Right lobe of liver (tissue), 6 donors: ENCODE measurements at places on chromosomes 6 and 20. TPM values are rescaled to one million over a fixed set of nuclear protein-coding genes. Genes with fewer than 3 reads are reported as not detected.
A peak's percentile ranks its signal among the peaks of the same experiment; 100 is the strongest.

GRCh38 chr6:25239059-25239458 is 40.1 kb upstream of the CARMIL1 start:
- H3K36me3 ChIP-seq: no peaks in the 10 kb centered on the region
- H3K27ac ChIP-seq: no peak overlapping the region
- DNase-seq: no peak
- H3K4me3 ChIP-seq: no peak overlapping the region
- no peaks in the 10 kb centered on the region for H3K4me1 ChIP-seq

DNA sequence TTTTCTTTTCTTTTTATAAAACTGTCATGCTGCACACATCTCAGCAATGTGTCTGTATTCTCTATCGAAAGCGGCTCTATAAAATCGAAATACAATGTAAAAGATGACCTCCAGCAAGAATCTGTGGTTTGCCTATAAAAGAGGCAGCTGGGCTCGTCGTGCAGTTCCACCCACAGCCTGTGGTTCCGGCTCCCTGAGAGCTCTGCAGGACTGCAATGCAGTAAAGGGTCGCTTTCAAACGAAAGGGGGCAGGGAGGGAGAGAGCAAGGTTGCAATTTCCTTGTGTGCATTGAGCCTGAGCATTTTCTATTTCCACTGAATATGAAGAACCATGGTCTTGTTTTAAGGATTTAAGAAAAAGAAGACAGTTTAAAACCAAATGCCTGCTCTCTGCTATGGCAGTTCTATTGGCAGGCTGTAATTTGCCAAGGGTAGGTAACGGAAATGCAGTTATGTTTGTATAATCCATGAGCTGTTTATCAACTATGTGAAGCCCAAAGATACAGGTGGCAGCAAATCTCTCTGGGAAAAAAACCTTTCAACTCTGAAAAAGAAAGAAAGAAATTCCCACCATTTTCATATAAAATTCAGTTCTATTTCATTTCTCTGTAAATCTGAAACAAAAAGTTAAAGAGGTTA is 236.5 kb downstream of the HACE1 start:
- DNase-seq: no peak
- no peak overlapping the region for H3K27ac ChIP-seq
- no peak overlapping the region for H3K4me3 ChIP-seq
- no peaks in the 10 kb centered on the region for H3K4me1 ChIP-seq

DNA sequence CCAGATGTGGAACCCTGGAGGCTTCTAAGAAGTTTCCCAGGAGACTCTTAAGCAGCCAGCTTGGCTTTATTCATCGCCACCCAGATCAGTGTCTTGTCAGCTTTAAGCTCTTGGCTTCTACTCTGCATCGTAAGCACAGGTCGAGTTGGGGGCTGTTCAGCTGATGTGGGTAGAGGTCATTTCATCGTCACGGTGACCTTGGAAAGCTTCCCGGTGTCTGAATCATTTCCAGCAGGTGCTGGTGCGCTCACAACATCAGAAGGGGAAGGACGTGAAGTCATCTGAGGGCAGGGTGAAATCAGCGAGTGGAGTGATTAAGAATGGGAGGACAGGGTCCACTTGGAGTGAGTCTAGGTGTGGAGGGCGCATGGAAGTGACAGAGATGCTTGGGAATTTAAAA is 112.6 kb downstream of the SASH1 start:
- no peak overlapping the region for H3K27ac ChIP-seq
- H3K36me3 ChIP-seq: no peaks in the 10 kb centered on the region
- H3K4me1 ChIP-seq: no peaks in the 10 kb centered on the region
- no peaks in the 10 kb centered on the region for H3K27me3 ChIP-seq

DNA sequence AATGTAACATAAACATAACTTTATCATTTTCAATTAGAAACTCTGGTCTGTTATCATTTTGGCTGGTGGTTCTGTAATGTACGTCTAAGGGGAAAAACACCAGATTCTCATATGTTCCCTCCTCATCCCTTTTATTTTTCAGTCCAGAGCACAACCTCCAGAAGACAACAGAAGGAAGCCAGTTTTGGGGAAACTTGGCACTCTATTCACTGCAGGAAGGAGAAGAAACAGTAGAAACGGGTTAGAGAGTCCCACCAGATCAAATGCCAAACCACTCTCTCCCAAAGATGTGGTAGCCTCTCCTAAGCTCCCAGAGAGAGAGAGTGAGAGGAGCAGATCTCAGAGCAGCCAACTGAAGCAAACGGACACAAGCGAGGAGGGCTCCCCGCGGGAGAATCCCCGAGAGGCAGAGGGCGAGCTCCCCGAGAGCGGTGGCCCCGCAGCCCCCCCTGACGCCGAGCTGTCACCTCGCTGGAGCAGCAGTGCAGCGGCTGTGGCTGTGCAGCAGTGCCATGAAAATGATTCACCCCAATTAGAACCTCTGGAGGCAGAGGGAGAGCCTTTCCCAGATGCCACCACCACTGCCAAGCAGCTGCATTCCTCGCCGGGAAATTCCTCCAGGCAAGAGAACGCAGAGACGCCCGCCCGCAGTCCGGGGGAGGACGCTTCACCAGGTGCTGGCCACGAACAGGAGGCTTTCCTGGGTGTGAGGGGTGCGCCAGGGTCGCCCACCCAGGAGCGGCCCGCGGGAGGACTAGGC is 117.8 kb downstream of the RTN4IP1 start:
- no peaks in the 10 kb centered on the region for H3K4me1 ChIP-seq
- DNase-seq: peak; percentile 64
- H3K4me3 ChIP-seq: peak overlapping the region; percentile 91
- H3K36me3 ChIP-seq: no peaks in the 10 kb centered on the region
- H3K27ac ChIP-seq: peak overlapping the region; percentile 94
- H3K27me3 ChIP-seq: no peaks in the 10 kb centered on the region

GRCh38 chr6:5569491-5569890 is 308.2 kb downstream of the FARS2 start:
- no peaks in the 10 kb centered on the region for H3K36me3 ChIP-seq
- no peak overlapping the region for H3K27ac ChIP-seq
- H3K27me3 ChIP-seq: no peaks in the 10 kb centered on the region
- no peak for DNase-seq

- no peaks in the 10 kb centered on the region for H3K27me3 ChIP-seq
- no peak overlapping the region for H3K4me3 ChIP-seq
- H3K4me1 ChIP-seq: no peaks in the 10 kb centered on the region
- no peak overlapping the region for H3K27ac ChIP-seq
- DNase-seq: no peak
- H3K36me3 ChIP-seq: no peaks in the 10 kb centered on the region
Measured at GRCh38 chr6:32790306-32790705, 26.5 kb downstream of the HLA-DOB start.

- no peak overlapping the region for H3K27ac ChIP-seq
- H3K27me3 ChIP-seq: no peaks in the 10 kb centered on the region
- H3K4me3 ChIP-seq: no peak overlapping the region
- no peaks in the 10 kb centered on the region for H3K36me3 ChIP-seq
Measured at GRCh38 chr20:43962530-43962929, 47.9 kb downstream of the TOX2 start.

GRCh38 chr6:46940433-46941226 is 18.9 kb upstream of the ADGRF5 start:
- no peaks in the 10 kb centered on the region for H3K4me1 ChIP-seq
- no peaks in the 10 kb centered on the region for H3K27me3 ChIP-seq
- H3K27ac ChIP-seq: no peak overlapping the region
- no peaks in the 10 kb centered on the region for H3K36me3 ChIP-seq
- DNase-seq: no peak

- DNase-seq: no peak
- no peaks in the 10 kb centered on the region for H3K27me3 ChIP-seq
- H3K27ac ChIP-seq: no peak overlapping the region
- no peak overlapping the region for H3K4me3 ChIP-seq
- no peaks in the 10 kb centered on the region for H3K36me3 ChIP-seq
Measured at GRCh38 chr6:132246632-132247270, 154.5 kb downstream of the MOXD1 start.

DNA sequence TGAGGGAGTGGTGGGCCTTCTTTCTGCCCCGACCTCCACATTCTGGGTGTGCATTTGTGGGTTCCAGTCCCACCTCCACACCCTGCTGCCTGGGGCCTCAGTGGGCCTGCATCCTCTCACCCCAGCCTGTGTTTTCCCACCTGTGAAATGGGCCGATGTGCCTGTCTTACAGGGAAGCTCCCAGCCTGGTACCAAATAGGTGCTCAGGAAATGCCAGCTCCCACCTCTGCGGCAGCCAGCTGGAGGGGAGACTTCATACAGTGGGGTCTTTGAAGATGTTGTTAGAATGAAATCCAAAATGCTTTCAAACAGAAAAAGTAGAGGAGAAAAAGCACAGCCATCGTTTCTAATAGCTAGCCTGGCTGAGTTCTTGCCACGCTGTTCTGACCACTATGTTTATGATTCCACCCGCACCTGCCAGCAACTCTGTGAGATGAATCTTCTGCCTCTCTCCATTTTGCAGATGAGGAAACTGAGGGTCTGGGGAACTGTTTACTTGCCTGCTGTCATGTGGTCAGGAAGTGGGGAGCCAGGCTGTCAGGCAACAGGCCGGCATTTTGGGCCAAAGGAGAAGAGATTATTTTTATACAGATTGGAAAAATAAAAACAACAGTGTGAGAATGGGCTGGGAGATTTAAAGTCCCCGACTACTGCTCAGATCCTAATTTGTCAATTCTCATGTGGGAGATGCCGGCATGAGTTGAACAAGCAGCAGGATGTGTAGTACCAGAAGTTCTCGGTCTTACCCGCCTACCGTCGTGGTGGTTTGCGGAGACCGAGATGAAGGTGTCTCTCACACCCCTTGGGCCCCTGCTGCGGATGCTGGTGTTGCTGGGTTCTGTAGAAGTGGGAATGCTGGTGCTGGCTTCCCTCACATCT is 4.6 kb downstream of the TMEM181 start:
- no peak overlapping the region for H3K27ac ChIP-seq
- no peak overlapping the region for H3K4me3 ChIP-seq
- H3K4me1 ChIP-seq: no peaks in the 10 kb centered on the region
- no peak for DNase-seq
- H3K36me3 ChIP-seq: no peaks in the 10 kb centered on the region

DNA sequence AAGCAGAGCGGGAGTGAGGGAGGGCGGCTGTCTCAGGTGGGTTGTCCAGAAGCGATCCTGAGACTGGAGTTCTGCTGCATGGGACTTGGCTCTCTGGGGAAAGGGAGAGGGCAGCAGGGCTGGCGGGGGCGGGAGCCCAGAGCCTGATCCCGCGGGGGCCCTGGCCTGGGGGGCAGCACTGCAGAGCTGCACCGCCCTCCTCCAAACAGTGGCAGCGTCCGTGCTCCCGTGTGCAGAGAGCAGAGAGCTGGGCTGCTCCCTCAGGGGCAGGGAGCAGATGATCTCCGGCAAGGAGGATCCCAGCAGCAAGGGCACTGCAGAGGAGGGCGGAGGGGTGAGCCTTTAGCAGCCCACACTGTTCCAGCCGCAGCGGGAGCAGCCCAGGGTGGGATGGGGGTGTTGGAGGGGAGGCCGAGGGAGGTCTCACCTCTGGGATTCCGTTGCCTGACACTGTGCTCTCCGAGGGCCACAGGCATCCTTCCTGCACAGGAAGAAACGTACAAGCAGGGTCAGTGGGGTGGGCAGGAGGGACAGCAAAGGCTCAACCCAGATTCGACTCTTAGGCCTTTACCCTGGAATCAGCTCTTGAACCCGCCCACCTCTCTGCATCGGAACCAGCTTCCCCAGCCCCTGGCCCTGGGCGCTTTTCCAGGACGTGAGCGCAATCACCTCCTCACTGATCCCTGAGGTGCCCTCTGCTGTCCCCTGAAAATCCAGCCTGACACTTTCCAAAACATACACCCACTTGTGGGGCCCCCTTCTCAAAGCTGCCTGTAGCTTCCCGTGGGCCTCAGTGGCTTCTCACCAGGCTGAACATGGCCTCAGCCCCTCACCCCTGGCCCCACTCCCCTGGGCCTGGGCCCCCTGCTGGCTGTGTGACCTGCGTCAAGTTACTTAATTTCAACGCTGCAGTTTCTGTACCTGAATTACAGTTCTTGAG is 32.6 kb upstream of the ZBP1 start:
- H3K27ac ChIP-seq: no peak overlapping the region
- peak; percentile 15 for DNase-seq
- H3K27me3 ChIP-seq: no peaks in the 10 kb centered on the region
- no peaks in the 10 kb centered on the region for H3K4me1 ChIP-seq

GRCh38 chr6:39593646-39594045 is 131.6 kb downstream of the KIF6 start:
- H3K36me3 ChIP-seq: no peaks in the 10 kb centered on the region
- no peaks in the 10 kb centered on the region for H3K4me1 ChIP-seq
- DNase-seq: no peak
- H3K27ac ChIP-seq: no peak overlapping the region

DNA sequence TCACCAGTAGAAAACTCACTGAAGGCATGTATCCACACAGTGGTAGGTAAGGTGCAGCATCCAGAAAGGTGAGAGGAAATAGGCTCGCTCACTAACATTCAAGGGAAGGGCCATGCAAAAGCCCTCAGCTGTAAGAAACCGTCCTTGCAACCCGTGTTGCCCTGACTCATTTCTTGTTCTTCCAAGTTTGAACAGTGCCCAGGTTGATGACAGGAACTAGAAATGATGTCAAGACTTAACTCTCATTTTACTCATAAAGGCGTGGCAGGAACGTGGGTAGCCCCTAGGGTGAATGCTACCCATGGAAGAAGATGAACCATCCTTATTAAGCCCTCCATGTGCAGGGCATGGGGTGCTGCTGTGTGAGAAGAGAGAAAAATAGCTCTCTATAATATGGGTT is 187.6 kb downstream of the CD83 start:
- no peak for DNase-seq
- no peak overlapping the region for H3K4me3 ChIP-seq
- no peaks in the 10 kb centered on the region for H3K27me3 ChIP-seq

- H3K27me3 ChIP-seq: no peaks in the 10 kb centered on the region
- no peak overlapping the region for H3K4me3 ChIP-seq
- no peak for DNase-seq
- H3K4me1 ChIP-seq: peaks cover 15% of the 10 kb centered on the region
- no peak overlapping the region for H3K27ac ChIP-seq
Measured at GRCh38 chr6:30329331-30329730, 2.6 kb downstream of the TRIM39 start.

DNA sequence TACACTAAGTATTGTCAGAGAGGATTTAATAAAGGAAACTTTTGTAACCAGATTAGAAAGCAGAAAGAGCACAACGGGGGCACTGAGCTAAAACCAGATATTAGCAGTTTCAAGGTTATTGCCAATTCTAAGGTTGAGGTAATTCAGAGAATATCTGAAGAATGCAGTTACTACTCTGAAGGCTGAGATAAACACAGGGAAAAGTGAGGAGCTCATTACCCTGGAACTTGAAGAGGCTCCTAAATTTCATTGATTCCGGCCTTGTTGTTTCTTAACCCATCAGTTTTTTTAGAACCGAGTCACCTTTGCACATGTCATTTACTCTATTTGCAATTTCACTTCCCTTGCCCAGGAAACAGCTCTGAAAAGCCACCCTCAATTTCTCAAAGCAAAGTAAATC is 72.4 kb upstream of the BTBD3 start:
- no peak for DNase-seq
- no peaks in the 10 kb centered on the region for H3K27me3 ChIP-seq
- H3K4me3 ChIP-seq: no peak overlapping the region
- no peaks in the 10 kb centered on the region for H3K4me1 ChIP-seq

The BPIFA1 gene
- not detected for total RNA-seq

The TP53TG5 gene
- not detected for total RNA-seq

The MYT1 gene
- 0.09 TPM for total RNA-seq

The EFCAB8 gene
- not detected for total RNA-seq

The EYS gene
- 1.3 TPM for total RNA-seq
